ENCODE measurements at places on chromosomes 4 and X. TPM values are rescaled to one million over a fixed set of nuclear protein-coding genes. Genes with fewer than 3 reads are reported as not detected.

GRCh38 chr4:159142241-159142640, 39.4 kb downstream of the RAPGEF2 start:
- no peak for DNase-seq

- no peak for DNase-seq
Measured at GRCh38 chr4:61251129-61251528, 51.0 kb downstream of the ADGRL3 start.

GRCh38 chr4:156329779-156330178, 376.1 kb upstream of the CTSO start:
- no peak for DNase-seq

The CACNA1F gene
- total RNA-seq, result 0.74 TPM

The DCAF8L2 gene
- not detected for total RNA-seq

DNA sequence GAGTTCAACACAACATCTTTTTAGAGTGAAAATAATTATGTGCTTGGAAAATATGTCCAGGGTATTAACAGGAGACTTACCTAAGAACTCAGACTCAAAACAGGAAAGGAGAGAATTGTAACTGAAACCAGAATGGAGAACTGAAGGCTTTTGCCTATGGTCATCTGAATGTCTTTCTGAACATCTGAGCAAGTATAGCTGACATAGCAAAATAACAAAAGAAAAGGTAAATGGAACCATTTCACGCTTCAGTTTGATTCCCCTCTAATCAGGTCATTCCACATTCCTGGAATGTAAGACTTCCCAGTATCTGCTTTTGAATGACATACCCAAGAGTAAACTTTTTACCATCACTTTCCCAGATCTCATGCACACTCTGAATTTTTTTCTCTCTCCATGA, 500.4 kb upstream of the HS3ST1 start:
- DNase-seq, result no peak

The BGN gene
- total RNA-seq, result not detected

DNA sequence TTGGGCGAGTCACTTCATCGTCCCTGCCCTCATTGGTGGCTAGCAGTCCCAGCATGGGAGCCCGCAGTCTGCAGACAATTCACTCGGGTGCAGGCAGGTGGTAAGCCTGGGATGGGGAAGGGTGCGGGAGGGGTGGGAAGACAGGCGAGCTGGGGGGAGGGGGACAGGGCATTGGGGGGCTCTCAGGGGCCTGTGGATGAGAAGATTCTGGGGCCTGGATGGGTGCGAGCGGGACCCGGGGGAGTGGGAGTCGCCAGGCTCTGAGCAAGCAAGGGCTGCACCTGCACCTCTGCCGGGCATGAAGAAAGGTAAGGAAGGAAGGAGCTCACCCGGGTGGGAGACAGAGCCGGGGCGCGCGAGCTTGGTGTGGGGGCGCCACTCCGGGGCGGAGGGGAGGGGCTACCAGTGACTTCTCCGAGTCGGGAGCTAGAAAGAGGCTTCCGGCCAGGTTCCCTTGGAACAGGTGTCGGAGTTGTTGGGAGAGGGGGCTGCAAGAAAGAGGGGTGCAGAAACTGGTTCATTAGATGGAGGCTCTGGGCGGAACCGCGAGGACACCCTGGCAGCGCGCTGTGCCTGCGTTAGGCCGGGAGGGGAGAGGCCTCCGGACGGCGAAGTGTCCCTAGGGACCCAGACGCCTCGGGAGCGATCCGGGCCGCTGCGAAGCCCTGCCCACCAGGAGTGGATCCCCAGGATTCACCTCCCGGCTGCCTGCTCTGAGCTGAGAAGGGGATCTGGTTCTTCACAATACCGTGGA, 103.4 kb upstream of the PDLIM3 start:
- no peak for DNase-seq

- DNase-seq, result no peak
Measured at GRCh38 chr4:108529984-108530905, 90.1 kb upstream of the RPL34 start.

DNA sequence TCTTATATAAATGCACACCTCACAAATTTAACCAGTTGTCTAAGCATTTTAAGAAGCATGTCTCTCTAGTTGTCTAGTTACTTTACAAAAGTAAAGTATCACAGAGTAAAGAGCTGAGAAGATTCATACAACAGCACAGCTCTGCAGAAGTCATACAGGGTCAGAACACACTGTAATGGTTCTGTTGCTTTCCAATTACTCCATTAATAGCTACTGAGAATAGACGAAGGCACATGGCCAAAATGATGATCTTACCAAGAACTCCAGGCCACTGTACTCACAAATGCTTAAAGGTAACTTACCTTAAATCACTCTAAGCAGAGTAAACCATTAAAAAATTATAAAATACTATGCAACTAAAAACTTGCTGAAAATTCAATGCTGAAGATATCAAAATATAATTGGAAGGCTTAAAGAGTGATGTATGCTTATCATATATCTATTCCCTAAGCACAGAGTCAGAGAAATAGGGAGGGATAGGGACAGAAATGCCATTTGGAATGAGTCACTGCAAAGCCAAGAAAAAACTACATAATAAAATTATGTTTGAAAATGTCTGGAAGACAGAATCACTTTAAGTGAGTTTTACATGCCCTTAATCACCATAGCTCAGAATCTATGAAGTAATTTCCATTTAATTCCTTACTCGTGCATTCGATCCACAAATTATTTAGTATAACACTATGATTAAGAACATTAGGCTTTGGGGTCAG, 71.0 kb downstream of the DDX60L start:
- no peak for DNase-seq

- DNase-seq, result no peak
Measured at GRCh38 chrX:10017872-10018271, 50.7 kb downstream of the CLDN34 start.

The GATB gene
- total RNA-seq, result 16.1 TPM

- no peak for DNase-seq
Measured at GRCh38 chrX:1502241-1502640, 34.7 kb downstream of the P2RY8 start.

Data from activated CD4-positive, alpha-beta memory T cell treated with anti-CD3 and anti-CD28 coated beads for 36 hours (primary cell).